ENCODE measurements at places on chromosomes 13 and 19.
A peak's percentile ranks its signal among the peaks of the same experiment; 100 is the strongest.

GRCh38 chr13:50589139-50589538, 254.4 kb downstream of the DLEU7 start:
- H3K4me1 ChIP-seq = peaks cover 4% of the 10 kb centered on the region
- no peak for DNase-seq
- H3K36me3 ChIP-seq = no peaks in the 10 kb centered on the region
- no peaks in the 10 kb centered on the region for H3K27me3 ChIP-seq
- no peak overlapping the region for H3K4me3 ChIP-seq

DNA sequence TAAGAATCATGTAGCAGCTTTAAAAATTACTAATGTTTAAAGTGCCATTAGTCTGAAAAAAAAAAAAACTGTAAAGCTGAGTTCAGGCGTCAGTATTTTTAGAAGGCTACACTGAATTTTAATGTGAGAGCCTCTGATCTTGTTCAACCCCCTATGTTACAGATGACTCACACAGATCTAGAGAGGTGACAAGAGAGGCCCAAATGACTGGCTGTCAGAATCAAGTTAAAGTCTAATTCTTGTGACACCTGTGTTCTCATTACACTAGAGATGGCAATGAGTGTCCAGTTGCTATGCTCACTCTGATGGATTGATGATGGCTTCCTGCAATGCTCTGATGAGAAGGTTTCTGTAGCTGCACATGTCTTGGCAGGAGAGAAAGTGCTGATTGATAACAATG, 203.5 kb upstream of the OBI1 start:
- no peaks in the 10 kb centered on the region for H3K36me3 ChIP-seq
- H3K4me1 ChIP-seq = no peaks in the 10 kb centered on the region
- no peak overlapping the region for H3K27ac ChIP-seq

DNA sequence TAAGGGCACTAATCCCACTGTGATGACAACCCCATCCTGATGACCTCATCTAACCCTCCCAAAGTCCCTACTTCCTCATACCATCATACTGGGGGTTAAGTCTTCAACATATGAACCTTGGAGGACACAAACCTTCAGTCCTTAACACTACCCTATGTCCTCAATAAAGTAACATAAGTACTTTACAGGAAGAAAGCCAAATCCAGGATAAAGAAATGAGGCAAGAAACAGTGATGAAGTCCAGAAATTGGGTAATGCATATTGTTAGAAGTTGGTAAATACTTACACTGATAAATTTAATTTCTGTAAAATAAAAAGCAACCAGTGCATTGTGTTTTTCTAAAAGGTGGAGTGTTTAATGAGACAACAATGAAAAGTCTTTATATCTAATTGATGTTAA, 284.8 kb upstream of the SOX21 start:
- H3K36me3 ChIP-seq = no peaks in the 10 kb centered on the region
- peaks cover 3% of the 10 kb centered on the region for H3K27me3 ChIP-seq
- no peak overlapping the region for H3K4me3 ChIP-seq
- no peak for DNase-seq
- H3K4me1 ChIP-seq = no peaks in the 10 kb centered on the region
- H3K27ac ChIP-seq = no peak overlapping the region

GRCh38 chr13:104683789-104684188, 1617.6 kb upstream of the SLC10A2 start:
- H3K4me1 ChIP-seq = no peaks in the 10 kb centered on the region
- DNase-seq = no peak
- no peak overlapping the region for H3K27ac ChIP-seq

- H3K4me3 ChIP-seq = no peak overlapping the region
- no peaks in the 10 kb centered on the region for H3K36me3 ChIP-seq
- no peak for DNase-seq
- H3K4me1 ChIP-seq = no peaks in the 10 kb centered on the region
- no peaks in the 10 kb centered on the region for H3K27me3 ChIP-seq
Observed at GRCh38 chr13:22903925-22904324, 276.9 kb upstream of the SGCG start.

GRCh38 chr19:6078068-6078467, 32.2 kb downstream of the RFX2 start:
- no peak overlapping the region for H3K27ac ChIP-seq
- H3K27me3 ChIP-seq = no peaks in the 10 kb centered on the region
- no peaks in the 10 kb centered on the region for H3K4me1 ChIP-seq
- H3K36me3 ChIP-seq = no peaks in the 10 kb centered on the region
- no peak for DNase-seq

DNA sequence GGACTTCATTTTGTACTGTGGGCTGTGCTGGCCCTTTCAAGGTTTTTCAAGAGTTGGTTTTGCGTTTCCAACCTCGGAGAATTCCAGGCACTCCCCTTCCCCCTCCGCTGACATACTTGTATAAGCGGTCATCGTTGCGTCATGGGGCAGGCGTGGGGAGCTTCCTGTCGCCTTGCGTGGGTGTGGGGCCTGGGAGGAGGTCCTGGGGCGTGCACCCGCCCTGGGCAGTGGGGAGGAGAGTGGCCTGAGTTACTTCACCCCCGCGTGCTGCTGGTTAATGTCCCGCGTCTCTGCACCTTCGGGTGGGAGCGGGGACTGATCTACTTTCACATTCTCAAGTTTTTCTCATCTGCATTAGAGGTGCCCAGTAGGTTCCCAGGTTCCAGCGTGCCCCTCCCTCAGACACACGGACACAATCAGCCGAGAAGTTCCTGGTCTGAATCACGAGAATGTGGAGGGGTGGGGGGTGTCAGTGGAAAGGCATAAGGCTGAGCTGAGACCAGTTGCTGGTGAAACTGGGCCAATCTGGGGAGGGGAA, 4.1 kb downstream of the IER2 start:
- DNase-seq = peak; percentile 27
- H3K27ac ChIP-seq = peak overlapping the region; percentile 86
- peak overlapping the region; percentile 100 for H3K4me3 ChIP-seq
- no peaks in the 10 kb centered on the region for H3K27me3 ChIP-seq
- peaks cover 63% of the 10 kb centered on the region for H3K4me1 ChIP-seq

Measured in T-cell (primary cell).